GM23248 (cell line): ENCODE measurements at places on chromosomes 7 and 10.

GRCh38 chr10:10803278-10803677 is 214.4 kb upstream of the CELF2 start:
- DNase-seq: peak; percentile 57

- DNase-seq: no peak
These were observed 519 bp upstream of the RPP38 start for GRCh38 chr10:15096661-15097010.

GRCh38 chr7:37445790-37446189 is 2.9 kb downstream of the ELMO1 start:
- DNase-seq: no peak

DNA sequence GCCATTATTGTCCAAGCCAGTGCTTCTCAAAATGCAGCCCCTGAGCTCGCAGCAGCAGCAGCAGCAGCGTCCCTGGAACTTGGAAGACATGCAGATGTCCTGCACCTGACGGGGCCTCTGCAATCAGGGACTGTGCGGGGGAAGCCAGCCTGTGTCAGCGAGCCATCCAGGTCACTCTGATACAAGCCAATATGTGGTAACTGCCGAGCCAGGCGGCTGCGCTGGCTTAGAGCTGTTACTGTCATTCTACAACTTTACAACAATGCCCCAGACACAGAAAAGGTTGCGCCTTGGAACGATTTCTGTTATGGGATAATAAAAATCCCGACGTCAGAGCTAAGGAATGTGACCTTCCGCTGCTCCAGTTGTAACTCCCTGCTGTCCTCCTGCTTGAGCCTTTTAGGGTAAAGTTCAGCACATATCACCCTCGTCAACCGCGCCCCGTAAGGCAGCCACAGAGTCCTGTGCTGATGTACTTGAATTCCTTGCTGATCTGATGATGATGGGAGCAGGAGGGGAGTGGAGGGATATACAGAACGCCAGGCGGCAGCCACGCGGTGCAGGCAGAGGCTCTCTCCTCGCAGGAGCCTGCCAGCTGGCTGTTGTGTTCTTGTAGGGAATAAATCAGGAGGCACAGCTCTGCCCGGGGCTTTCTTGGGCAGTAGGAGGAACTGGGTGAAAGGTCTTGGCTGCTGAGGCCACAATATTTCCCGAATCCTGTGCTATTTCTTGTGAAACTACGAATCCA is 20.0 kb upstream of the CRYGN start:
- peak; percentile 89 for DNase-seq

DNA sequence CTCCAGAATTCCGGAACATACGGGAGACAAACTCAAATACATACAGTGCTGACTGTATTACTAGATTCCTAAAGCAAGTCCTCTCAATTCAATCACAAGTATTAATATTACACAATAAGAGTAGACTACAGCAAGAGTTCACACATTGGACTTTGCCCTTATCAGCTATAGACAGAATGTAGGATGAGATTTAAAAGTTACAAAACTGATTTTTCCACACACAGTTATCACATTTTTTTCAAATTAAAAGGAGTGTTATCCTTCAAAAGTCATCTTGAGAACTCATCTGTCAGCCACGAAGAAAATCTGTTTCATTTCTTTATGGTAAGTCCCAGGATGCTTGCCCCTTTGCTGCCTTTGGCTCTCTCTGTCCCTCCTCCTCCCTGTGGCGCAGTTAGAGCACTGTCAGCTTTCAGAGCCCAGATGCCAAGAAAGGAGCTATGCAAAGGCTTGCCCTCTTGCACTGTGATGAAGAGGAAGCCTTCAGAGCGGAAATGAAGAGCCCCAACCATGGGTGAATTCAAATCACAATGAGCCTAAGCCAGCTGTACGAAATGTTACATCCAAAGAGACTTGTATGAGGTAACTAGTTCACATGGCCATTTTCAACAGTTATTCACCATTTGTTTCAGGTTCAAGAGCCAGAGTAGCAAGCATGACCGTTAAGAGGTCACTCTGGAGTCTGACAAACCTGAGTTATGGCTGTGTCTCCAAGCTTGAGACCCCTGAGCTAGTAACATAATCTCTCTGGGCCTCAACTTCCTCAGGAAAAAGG is 10.7 kb downstream of the NCOA4 start:
- no peak for DNase-seq

- no peak for DNase-seq
These were observed 58.3 kb downstream of the VIPR2 start for GRCh38 chr7:159086301-159086925.

GRCh38 chr10:78933828-78934531 is 134.8 kb upstream of the ZMIZ1 start:
- DNase-seq: no peak

- no peak for DNase-seq
These were observed 25.9 kb upstream of the PTPRZ1 start for GRCh38 chr7:121847041-121847440.

DNA sequence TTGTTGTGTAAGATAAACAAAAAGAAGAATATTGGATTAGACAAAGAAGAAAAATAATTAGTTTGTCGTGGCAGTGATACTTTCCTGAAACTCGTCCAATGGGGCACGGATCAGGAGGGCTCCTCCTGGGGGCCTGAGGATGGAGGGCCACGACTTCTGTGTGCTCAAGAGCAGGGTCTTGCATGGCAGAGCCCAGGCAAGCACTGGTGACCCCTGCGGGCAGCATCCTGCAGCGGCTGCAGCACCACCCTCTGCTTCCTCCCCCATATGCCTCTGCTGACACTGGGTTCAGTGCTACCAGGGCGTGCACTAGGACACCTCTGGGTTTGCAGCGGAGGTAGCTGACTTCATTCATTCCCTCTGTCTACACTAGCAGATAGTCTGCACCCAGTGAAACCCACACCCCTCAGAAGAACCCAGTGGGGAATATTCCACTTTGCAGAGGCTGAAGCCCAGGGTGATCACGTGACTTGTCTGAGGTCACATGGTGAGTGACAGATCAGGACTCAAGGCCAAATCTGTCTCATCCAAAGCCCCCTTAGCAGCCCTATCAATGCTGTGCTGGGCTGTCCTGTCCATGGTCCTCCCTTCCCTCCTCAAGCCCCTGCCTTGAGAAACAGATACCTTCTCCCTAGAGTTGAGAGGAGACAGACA is 375.5 kb downstream of the TCERG1L start:
- no peak for DNase-seq

DNA sequence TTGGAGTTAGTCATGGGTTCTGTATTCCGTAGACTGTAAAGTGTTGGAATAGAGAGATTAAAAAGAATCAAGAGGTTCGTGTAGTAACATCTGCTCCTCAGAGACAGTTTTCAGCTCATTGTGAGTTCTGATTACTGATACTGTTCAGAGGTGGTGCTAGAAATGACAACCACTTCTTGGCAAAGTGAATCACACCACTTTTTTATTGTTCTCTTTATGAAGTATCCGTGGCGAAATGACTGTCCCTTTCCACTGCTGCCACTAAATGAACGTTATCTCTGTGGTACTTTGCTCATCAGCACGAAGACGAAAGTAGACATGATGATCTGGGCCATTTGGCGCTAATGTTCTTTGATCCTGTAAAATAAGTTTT is 860 bp downstream of the RPP30 start:
- DNase-seq: peak; percentile 41
